Thymus (tissue), 14 donors: ENCODE measurements at places on chromosomes 6 and 20.

DNA sequence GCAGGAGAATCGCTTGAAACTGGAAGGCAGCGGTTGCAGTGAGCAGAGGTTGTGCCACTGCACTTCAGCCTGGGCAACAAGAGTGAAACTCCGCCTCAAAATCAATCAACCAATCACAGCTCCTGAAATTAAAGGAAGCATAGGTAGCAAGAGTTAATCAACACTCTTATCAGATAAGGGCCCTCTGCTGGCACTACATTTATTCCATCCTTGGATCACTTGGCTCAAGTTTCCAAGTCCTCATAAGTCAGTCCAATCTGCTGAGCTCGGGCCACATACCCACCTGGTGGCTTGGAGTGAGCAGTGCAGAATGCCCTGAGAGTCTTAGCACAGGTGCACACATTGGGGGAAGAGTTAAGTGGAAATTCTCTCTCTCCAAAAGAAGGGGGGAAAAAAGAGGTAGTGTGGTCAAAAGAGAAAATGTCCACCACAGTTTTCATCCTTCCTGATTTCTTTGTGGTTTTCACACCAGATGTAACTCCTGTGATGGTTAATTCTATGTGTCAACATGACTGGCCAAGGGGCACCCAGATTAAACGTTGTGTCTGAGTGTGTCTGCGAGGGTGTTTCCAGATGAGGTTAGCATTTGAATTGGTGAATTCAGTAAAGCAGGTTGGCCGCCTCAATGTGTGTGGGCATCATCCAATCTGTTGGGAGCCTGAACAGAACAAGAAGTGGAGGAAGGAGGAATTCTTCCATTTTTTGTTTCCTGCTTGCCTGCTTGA lies 14.2 kb upstream of the FAM8A1 start:
- no peak for DNase-seq

DNA sequence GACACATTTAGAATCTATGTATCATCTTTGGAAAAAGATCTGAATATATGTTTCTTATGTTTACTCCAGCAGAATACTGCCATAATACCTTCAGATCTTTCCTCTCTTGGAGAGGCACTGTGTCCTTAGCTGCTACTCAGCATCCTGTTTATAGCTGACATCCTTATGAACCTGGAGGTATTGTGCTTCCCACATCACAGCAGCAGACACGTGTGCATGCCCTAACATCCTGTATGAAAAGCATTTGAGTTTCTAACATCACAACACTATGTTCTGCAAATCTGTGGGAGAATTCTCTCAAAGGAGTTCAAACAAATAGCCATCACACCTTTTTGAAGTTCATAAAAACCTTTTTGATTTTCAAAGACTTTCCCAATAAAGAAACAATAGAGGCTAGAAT lies 216.0 kb downstream of the GJA1 start:
- no peak for DNase-seq

- DNase-seq = no peak
These were observed 107.6 kb upstream of the MCHR2 start for GRCh38 chr6:100101644-100102043.

DNA sequence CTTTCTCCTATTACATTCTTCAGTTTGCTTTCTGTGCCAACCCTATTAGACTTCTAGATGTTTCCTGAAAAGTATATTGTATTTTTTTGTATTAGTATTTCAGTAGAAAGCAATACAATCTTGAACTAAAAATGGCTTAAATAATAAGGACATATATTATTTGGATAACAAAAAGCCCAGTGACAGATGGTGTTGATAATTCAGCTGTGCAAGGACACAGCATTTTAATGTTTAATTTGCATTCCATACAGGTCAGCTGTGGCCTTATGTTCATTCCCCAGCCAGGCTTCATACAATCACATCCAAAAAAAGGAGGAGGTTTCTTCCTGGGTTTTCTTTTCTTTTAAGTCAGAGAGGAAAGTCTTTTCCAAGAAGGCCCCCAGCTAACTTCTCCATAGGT lies 236.9 kb downstream of the CD109 start:
- DNase-seq = no peak

GRCh38 chr6:24205020-24205492 lies 79.0 kb downstream of the NRSN1 start:
- DNase-seq = peak; percentile 67
